ENCODE measurements at places on chromosomes 5 and 9. TPM values are rescaled to one million over a fixed set of nuclear protein-coding genes. Genes with fewer than 3 reads are reported as not detected.

DNA sequence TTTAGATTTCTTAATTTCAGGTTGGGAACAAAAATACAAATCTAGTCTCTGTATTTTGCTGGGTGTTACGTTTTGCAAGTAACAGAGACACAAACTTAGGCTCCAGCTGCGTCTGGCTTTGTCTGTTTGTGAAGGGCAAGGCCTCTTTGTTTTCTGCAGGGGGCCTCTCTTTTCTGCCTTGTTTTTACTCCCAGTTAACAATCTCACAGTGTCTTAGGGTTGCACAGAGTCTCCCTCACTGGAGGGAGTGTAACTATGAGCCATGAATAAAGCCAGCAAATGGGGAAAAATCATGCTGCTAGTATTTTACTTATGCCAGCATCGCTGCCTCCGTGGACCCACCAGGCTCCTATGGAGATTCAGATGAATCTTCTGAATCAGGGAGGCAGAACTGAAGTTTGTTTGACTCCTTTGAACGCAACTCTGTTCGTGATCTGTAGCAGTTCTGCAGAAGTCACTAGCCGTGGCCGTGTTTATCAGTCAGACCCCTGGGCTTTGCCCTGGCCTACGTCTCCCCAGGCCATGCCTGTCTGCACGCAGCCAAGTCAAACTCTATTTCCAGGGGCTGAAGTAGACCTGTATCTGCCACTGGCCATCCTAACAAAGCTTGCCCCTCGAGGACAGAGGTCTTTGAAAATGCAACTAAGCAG, 77.2 kb downstream of the ATP10B start:
- DNase-seq: no peak

- DNase-seq: no peak
Measured at GRCh38 chr5:146890066-146890465, 11.5 kb upstream of the PPP2R2B start.

GRCh38 chr9:70987986-70988385, 133.4 kb downstream of the TRPM3 start:
- no peak for DNase-seq

The SPEF2 gene
- total RNA-seq: 0.86 TPM

The DRD1 gene
- not detected for total RNA-seq
